ENCODE measurements at places on chromosomes 2 and 18.

- DNase-seq = no peak
Observed at GRCh38 chr2:66122516-66122915, 312.4 kb upstream of the MEIS1 start.

GRCh38 chr2:145797692-145798091 is 1277.8 kb upstream of the ZEB2 start:
- DNase-seq = no peak

GRCh38 chr2:101362316-101362715 is 25.0 kb downstream of the CREG2 start:
- DNase-seq = no peak

DNA sequence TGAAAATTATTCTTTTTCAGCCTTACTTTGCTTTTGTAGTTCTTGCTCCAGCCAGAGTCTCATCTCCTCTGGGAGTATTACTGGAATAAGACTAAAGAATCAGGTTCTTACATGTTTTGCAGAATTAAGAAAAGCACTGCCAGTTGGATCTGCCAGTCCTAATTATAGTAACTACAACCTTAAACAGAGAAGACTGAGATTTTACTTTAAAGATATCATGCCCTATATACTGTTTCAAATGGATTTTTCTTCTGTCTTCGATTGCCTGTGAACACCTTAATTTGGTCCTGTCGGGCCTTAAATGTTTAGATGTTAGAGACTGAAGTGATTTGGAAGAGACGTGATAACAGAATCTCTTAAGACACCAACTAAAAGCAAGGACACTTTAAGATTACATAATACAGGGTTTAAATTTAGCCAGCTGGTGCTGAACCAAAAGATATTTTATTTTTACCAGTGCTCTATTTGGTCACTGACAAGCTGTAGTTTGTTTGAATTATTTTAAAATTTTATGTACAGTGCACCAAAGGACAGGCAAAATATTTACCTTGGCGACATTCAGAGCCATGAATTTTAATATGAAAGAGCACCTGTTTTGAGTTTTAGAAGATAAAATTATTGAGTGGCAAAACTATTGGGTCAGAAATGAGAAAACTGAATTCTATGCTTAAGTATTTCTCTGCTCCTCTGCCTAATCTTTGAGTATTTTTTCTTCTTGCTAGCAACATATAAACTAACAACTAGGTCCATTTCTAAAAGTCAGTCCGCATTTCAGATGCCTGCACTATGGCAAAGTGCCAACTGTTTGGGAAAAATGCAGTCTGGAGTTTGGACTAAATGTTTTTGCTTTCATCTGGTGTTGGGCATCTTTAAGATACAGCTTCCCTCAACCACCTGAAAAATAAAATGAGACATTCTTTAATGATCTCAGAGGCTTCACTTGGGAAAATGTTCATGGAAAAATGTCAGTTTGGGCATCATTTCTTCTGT is 300.0 kb downstream of the XIRP2 start:
- DNase-seq = no peak

DNA sequence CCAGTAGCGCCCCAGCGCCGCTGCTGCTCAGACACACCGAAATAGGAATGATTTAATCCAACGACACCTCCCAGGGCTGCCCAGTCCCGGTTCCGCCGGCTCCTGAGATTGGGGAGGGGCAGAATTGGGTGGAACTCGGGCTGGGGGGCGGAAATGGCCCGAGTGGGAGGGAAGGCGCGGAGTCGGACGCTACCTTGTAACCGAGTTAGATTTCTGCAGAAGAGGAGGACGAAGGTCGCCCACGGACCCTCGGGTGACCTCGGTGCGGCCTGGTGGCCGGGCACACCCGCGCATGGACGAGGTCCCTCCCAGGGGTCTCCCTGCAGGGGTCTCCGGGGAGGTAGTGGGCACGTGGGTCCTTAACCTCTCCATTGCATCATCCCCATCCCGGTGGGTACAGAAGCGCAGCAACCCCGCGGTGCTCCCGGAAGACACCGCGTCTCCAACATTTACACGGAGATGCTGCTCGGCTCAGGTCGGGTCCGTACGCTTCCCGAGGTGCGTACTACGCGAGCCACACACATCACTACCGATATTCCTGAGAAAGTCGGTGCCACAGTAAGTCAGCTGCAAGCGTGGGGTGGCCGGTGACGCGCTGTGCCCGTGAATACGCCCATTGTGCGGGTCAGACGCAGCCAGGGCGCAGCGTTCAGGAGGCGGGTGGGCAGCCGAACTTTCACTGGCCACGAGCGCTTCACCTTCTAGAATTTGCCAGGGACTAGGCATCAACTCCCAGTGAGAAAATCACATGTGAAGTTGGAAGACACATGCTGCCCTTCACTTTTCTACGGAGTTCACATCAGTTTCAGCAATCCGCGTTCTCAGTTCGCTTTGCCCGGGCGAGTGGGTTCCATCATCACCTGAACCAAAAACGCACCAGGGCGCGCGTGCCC is 3.0 kb downstream of the ZNF516 start:
- peak; percentile 45 for DNase-seq

GRCh38 chr2:124959581-124959980 is 934.5 kb downstream of the CNTNAP5 start:
- no peak for DNase-seq

DNA sequence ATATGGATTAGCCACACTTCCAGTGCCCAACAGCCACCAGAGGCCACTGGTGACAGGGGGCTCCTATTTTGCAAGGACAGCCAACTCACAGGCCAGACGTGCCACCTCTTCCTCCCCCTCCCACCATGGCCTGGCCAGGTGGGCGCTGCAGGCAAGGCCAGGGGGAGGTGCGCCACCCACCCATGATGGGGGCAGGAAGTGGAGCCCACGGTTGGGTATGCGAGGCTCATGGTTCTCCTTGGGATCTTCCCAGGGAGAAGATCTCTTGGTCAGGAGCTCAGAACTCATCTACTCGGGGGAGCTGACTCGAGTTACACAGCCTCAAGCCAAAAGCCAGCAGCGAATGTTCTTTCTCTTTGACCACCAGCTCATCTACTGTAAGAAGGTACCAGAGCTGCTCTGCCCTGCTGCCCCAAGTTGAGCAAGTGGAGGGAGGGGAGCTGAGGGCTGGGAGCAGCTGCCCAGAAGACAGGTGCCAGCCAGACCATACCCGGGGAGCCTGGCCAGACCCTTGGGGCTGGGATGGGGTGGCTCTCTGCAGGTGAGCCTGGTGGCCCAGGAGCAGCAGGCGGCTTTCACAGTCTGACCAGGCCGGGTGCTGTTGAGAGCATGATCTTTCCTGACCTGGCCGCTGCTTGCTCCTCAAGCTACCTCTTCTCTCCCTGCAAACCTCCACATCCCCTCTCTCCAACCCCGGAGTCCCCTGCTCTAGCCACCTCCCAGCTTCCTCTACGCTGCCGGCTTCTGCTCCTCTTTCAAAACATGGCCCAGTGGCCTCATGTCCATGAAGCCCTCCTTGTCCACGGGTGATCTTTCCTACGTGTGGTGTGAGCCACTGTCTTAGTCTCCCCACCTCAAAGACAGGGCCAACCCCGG is 49.8 kb downstream of the FAM168B start:
- DNase-seq = no peak

DNA sequence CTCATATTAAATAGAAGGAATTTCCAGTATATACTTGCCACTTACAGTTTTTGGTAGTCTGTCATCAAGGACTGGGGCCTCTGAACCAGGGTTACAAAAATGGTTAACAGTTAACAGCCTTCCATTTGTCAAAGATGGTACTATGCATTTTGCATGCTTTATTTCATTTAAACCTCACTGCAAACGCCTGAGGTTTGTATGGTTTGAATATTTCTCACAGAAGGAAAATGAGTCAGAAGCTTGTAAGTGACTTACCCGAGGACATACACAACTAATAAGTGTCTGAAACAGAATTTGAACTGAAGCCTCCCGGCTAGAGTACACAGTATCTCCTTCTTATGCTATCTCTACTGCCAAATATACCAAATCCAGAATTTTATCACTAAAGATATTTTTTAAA is 1593.5 kb upstream of the ACVR2A start:
- DNase-seq = no peak

GRCh38 chr2:151056870-151057269 is 204.8 kb downstream of the RBM43 start:
- DNase-seq = no peak

DNA sequence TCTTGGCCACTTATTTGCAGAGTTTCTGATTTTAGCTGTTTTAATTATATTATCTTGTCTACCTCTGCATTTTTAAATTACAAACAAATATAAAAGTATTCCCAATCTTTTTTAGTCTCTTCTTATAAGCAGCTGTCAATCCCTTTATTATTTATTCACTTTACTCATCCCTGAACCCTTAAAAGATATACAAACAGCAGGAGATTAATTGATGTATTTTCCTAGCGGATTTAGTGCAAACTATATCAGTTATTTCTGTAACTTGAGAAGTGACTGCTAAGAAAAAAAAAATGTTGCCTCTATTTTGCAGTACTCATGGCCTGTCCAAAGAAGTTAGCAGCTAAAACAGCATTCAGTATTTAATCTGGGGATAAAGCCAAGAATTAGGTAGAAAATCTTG is 42.1 kb upstream of the GCFC2 start:
- no peak for DNase-seq

DNA sequence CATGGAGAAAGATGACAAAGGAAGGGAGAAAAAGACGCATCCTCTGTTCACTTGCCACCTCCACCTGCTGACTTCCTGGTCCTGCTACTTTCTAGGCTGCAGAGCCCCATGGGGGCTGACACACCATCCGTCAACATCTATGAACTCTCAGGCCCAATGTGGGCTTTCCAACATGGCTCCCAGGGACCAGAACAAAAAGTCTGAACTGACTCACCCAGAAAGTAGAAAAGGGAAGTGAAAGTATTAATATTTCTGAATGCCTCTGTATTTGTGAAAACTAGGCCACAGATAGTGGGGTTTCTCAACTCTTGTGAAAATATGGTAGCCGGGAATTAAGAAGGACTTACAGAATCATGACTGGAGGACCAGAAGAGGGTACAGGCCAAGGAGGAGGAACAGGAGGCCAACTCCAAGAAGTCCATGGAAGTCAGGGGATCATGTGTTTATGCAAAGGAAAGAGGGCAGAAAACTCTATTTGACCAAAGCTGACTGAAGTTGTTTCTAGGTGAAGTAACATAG is 123.1 kb upstream of the CAB39 start:
- DNase-seq = peak; percentile 35

GRCh38 chr2:99926986-99927385 is 215.4 kb downstream of the AFF3 start:
- DNase-seq = no peak

GRCh38 chr2:201357221-201357620 is at the start of gene FLACC1:
FLACC1 (minus strand) TSS chr2:201357345; CDS start chr2:201351404, 5,941 bp downstream.
- no peak for DNase-seq

DNA sequence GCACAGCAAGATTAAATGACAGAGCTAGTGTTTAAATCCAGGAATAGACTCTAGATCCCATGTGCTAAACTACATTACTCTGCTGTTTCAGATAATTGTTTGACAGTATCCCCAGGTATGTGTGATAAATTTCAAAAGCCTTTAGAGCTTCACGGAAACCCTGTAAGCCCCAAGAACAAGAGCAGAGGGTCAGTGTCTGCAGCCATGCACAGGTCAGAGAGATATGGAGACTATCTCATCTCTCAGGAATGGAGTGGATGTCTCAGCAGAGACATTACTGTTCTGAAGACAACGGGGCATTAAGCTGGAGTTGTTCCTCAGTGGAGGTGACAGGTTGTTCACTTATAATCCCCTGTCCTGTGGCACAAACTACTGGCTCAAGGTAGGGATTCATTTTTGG is 139.1 kb upstream of the FOSL2 start:
- DNase-seq = no peak

- no peak for DNase-seq
Observed at GRCh38 chr18:12855916-12856315, 28.1 kb downstream of the PTPN2 start.

DNA sequence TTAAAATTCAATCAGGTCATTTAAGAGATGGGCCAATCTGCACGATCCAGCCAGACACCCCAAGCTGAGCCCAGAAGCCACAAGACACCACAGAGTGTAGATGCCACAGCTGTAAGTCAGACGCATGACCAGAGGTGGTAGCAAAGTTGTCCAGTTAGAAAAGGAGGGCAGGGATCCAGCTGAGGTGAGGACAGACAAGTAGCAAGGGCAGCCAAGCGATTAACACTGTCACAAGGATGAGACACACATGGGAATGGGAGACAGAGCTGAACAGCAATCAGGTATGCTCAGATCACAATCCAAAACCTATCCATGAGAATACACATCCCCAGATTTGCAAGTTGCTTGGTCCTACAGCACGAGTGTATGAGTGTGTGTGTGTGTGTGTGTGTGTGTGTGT is 143.4 kb upstream of the STK17B start:
- no peak for DNase-seq

DNA sequence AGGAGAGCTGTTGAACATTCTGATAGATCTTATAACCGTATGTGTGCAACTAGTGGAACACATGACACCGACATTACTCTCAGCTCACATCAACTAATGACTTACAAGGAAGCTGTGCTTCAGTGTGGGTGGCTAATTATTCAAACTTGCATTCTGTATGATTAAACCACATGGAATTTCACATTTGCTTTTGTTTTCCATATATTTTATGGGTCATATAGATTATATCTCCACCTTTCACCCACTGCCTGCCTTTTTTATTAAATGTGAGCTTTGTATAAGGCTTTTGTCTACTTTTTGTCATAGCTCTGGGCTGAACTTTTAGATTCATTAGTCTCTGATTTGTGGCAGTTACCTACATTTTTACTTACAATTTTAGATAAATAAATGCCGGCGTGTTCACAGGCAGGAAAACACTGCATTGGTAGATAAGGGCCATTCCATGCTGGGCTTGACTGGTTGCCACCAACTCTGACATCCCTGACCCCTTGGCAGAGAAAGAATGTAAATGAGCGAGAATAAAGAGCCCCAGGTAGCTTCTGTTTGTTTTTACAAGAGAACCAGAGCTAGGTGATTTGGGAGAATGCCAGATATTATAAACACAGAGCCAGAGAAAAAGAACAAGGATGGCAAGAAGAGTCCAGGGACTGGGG is 35.7 kb downstream of the LYPD6 start:
- DNase-seq = no peak

- no peak for DNase-seq
Observed at GRCh38 chr2:218878926-218879761, 1.5 kb upstream of the WNT10A start.

GRCh38 chr18:27712066-27712465 is 464.9 kb downstream of the CDH2 start:
- DNase-seq = no peak

GRCh38 chr18:42039396-42039795 is 84.4 kb downstream of the PIK3C3 start:
- no peak for DNase-seq
